LNCaP clone FGC (cell line): ENCODE measurements at places on chromosomes 4 and X.

DNA sequence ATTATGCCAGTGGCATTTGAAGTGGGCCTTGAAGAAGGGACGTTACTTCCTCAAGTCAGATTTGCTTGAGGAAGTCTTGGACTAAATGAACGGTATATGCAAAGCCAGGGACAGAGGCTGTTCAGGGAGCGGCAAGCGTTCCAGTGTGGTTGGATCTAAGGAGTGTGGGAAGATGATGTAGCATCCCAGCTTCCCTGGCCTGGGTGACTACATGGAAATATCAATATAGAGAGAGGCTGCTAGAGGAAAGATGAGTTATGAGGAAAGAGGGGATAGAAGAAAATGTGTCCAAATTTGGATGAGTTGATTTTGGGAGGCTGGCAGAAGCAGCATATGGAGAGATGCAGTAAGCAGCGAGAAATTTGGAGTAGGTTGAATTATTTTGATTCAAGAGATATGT lies 432.5 kb upstream of the TENM3 start:
- DNase-seq = no peak

DNA sequence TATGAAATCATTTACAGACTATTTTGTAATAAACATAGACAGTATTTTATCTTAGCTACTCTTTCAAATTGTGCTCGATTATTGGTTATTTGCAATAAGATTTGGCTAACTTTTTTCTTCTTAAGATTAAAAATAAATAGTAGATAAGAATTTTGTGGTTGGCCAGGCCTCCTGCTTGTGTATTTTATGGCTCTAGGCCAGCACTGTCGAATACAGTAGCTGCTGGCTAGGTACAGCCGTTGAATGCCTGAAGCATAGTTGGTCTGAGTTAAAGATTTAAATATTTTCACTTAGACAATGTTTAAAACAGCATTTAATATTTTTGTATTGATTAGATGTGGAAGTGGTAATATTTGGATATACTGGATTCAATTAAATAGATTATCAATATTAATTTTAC lies 481.0 kb downstream of the SPRY1 start:
- no peak for DNase-seq

- DNase-seq = no peak
Measured at GRCh38 chr4:81605271-81605670, 133.6 kb upstream of the RASGEF1B start.

- DNase-seq = no peak
Measured at GRCh38 chr4:87025023-87025613, 90.3 kb downstream of the AFF1 start.

DNA sequence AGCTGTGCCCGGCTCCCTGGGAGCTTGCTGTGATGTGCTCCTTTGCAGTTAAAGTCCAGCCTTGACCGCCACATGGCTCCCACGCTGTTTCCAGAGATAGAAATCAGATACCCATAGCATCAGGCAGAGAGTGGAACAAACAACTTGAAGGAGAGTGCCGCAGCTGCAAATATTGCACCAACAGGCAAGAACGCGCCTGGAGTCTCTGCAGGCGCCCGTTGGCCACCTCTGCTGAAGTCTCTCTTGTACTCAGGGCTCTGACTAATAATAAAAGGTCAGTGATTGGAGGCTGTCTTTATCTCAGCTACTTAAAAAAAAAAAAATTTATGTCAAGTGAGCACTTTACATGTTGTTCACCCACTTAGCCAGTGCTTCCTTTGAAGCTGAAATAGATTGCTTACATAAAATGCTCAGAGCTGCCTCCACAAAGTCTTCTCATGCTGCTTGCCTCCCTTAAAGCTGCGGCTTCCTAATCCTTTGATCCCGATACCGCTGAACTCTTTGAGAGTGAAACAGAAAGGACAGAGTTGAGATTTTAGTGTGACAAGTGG lies 30.9 kb upstream of the TENM3 start:
- DNase-seq = no peak

GRCh38 chr4:66562276-66562806 lies 892.1 kb upstream of the EPHA5 start:
- DNase-seq = no peak
